ENCODE measurements at places on chromosomes 1 and 21. TPM values are rescaled to one million over a fixed set of nuclear protein-coding genes. Genes with fewer than 3 reads are reported as not detected.

Gene KDF1
- not detected for total RNA-seq

Gene PLPPR5
- 1.6 TPM for total RNA-seq

Gene GUCA2B
- total RNA-seq = not detected

Gene KCNA3
- 0.52 TPM for total RNA-seq

Gene GNB1
- total RNA-seq = 61.6 TPM

Gene FMN2
- total RNA-seq = 2.1 TPM

Gene LINGO4
- under 0.01 TPM for total RNA-seq

Gene PCBP3
- total RNA-seq = not detected

Gene CFHR5
- not detected for total RNA-seq

Gene MAP3K7CL
- total RNA-seq = 37.6 TPM

Gene NR1I3
- total RNA-seq = not detected

Gene C1orf116
- total RNA-seq = not detected

Gene GUCA2A
- total RNA-seq = not detected

Gene OR14K1
- total RNA-seq = 0.52 TPM

Gene RAB7B
- total RNA-seq = 6.3 TPM

Gene NCMAP
- 0.52 TPM for total RNA-seq

Gene PHLDA3
- 8.9 TPM for total RNA-seq

Gene PRDM16
- 4.7 TPM for total RNA-seq

Gene FCRL6
- not detected for total RNA-seq

Gene LYPD8
- not detected for total RNA-seq

Gene NAXE
- total RNA-seq = 27.1 TPM

Gene PROK1
- total RNA-seq = not detected

Gene CELA3B
- total RNA-seq = not detected

Gene EFNA3
- 0.52 TPM for total RNA-seq

Gene FALEC
- total RNA-seq = not detected

Gene IFI44
- total RNA-seq = 11.5 TPM

Gene SPATC1L
- total RNA-seq = 1.6 TPM

Gene SPRR2A
- total RNA-seq = not detected

Gene BRDT
- not detected for total RNA-seq

Gene CYB561D1
- 4.2 TPM for total RNA-seq

Gene SPRR3
- not detected for total RNA-seq

Gene PAQR6
- total RNA-seq = 1.0 TPM

Gene FAM167B
- 1.6 TPM for total RNA-seq

Gene TEX38
- not detected for total RNA-seq

Gene EFHD2
- total RNA-seq = 12.5 TPM

Gene RHOU
- 16.7 TPM for total RNA-seq

Gene LCE2C
- not detected for total RNA-seq

Gene SLC66A1
- 14.6 TPM for total RNA-seq

Gene ZNF593OS
- not detected for total RNA-seq

Gene GCSAML
- total RNA-seq = 0.52 TPM

Gene LCE6A
- total RNA-seq = not detected

Gene NKAIN1
- not detected for total RNA-seq

Gene HCRTR1
- not detected for total RNA-seq

Gene LSM10
- 4.2 TPM for total RNA-seq

Gene TEKT2
- 2.1 TPM for total RNA-seq

Gene CFAP74
- under 0.01 TPM for total RNA-seq

Gene OR2L13
- not detected for total RNA-seq

Gene NPL
- 47.5 TPM for total RNA-seq

Gene PINK1
- total RNA-seq = 56.4 TPM

Gene IQCC
- 2.6 TPM for total RNA-seq

Gene PRR9
- total RNA-seq = not detected

Gene PAQR7
- total RNA-seq = 7.3 TPM

Gene CACHD1
- total RNA-seq = 12.5 TPM
